ENCODE measurements at places on chromosomes 5 and 9.

DNA sequence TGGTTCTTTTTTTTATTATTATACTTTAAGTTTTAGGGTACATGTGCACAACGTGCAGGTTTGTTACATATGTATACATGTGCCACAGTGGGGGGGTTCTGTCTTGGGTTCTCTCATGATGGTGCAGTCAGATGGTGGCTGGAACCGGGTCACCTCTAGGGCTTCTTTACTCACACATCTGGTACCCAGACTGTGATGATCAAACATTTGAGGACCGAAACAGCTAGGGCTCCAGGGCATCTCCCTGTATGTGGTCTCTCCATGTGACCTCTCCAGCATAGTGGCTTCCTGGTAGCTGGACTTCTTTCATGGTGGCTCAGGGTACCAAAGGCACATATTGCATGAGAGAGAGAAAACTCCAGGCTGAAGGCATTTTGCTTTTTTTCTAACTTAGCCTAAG is 9.8 kb upstream of the CRHBP start:
- no peak for DNase-seq

DNA sequence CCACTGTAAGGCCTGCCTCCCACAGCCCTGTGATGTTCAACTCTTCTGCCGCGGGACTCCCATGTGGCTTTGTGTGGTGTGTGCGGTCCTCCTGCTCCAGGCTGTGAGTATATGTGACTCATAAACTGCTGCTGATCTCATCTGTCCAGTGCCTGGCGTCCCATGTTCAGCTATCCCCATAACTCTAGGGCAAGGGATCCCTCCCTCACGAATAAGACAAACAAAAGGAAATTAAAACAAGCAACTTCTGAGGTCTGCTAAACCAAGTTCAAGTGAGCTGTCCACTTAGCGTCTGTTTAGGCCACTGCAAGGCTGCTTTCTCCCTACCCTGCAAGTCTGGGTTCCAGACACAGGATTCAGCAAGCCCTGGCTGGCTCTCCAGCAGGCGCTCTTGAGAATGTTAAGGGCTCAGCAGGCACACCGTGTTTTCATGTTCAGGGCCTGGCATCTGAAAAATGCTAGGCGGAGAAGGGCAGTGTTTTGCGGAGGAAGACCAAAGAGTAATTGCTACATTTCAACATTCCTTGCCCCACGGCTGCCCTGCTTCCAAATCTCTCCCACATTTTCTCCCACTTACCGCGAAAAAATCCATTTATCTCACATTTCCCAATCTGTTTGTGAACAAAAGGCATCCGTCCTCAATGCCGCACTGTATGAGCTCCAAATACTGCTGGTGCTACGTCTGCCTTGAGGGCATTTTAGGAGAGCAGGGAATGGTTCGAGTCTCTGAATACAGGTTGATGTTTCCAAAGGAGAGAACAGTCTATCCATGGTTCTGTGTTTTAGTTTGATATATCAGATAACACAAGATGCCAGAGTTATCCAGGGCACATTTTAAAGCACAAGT is 280.2 kb downstream of the SEMA5A start:
- no peak for DNase-seq

- no peak for DNase-seq
These were observed 208.0 kb downstream of the PARP8 start for GRCh38 chr5:50874306-50875001.

DNA sequence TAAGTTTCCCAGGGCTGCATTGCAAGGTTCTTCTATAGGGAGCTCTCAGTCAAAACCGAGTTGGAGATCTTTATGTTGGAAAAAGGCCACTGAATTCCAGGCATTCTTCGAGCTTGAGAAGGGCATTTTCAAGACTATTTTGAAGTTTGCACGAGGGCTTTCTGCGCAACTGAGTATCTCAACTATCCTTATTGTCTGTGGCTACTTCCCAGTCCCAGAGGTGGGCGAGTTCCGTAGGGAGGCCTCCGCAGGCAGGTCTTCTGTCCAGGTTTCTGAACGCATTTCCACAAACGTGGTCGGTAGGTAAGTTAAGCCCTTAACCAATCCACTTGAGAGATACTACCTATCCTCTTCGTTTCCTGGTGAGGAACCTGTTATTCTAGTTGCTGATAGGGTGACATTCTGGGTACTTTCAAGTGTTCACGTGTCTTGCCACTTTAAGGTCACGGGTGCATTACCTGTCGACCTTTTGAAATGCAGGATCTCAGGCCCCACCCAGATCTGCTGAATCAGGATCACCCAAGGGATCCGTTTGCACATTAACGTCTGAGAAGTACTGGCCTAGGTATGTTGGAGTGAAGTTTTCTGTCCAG is 51.4 kb upstream of the TJP2 start:
- no peak for DNase-seq

- DNase-seq = no peak
These were observed 77.6 kb upstream of the ADRA1B start for GRCh38 chr5:159838551-159839222.

- no peak for DNase-seq
These were observed 18.3 kb upstream of the STOM start for GRCh38 chr9:121388140-121388905.

GRCh38 chr5:129125819-129126218 is 31.3 kb downstream of the ISOC1 start:
- no peak for DNase-seq

- DNase-seq = no peak
These were observed 36.2 kb upstream of the MEGF9 start for GRCh38 chr9:120750421-120750820.

DNA sequence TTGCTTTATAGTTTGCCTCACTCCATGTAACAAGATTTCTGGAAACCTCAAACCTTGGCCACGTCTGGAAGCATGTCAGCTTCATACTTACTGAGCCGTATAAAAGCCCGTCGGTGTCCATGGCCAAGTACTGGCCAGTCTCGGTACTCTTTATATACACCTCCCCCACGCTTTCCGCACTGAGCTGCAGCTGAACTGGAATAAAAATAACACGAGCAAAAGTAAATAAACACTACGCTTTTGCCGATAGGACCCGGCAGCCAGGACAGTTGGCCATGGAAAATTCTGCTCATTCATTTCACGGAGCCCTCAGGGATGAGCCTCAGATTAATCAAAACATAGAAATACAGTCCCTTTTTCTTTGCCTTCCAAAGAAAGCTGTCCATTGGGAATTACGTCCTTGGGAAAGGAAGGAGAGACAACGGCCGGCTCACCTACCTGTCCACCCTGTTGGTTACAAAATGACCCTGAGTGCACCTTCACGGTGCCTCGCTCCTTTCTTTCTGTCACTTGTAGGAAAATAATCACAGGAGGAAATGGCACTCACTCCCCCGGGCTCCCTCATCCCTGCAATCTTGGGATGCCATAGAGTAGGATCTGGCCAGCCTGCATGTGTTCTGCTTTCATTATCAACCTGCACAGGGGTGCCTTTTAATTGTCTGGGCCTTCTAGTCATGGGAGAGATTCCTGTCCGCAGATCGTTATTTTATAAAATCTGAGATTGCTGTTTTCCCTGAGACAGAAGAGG is 85.1 kb downstream of the FGF1 start:
- DNase-seq = no peak
